ENCODE measurements at places on chromosomes 16 and 17.

DNA sequence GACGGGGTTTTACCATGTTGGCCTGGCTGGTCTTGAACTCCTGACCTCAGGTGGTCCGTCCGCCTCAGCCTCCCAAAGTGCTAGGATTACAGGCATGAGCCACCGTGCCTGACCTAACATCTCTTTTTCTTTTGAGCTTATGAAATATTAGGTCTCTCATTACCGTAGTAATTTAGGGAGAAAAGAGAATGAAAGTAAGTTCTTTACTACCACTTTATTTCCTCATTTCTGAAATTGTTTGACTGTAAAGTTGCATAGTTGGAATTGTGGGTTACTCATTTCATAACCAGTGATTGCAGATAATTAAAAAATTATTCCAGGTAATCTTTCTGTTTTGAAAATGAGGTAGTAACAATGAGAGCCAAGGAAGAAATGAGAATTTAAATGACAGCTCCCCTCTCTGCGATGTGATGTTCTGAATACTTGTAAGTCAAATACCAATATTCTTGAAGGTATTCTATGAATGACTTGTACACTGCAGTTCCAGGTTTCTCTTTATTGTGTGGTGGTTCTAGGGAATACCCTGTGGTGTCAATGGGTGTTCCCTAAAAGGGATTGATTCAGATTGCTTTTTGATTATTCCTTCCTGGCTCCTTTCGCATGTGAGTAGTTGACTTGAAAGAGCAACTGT lies 28.3 kb downstream of the MAP2K4 start:
- H3K36me3 ChIP-seq: no peaks in the 10 kb centered on the region
- H3K4me1 ChIP-seq: peaks cover 76% of the 10 kb centered on the region
- no peak for DNase-seq
- peak overlapping the region; percentile 11 for H3K27ac ChIP-seq
- H3K4me3 ChIP-seq: no peak overlapping the region
- H3K27me3 ChIP-seq: no peaks in the 10 kb centered on the region

DNA sequence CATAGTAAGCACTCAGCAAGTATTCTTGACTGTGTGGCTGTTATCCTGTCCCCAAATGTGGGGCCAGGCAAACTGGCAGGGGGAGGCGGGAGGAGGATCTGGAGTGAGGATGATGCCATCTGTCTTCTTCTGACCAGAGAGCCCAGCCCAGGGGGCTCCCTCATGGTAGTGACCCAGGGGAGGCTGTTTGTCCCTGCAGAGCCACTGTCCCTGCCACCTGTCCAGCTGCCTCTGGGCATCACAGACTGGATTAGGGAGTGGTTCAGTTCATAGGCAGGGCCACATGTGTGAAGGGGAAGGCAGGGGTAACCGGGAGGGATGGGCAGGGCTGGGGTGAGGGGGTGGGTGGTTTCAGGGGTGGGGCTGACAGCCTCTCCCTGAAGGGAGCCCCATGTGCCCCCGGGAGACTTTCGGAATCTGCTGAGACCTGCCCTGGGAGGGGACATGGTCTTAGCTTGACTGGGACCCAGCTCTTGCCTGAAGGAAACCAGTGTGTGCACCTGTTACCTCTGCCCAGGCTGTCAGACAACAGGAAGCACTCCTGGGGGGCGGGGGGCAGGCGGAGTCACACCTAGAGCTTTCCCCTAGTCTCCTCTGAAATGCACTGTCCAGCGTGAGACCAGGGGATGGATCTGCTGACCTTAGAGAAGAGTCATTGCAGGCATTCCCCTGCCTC lies 15.2 kb downstream of the ARHGAP23 start:
- peaks cover 5% of the 10 kb centered on the region for H3K4me1 ChIP-seq
- H3K27ac ChIP-seq: no peak overlapping the region
- no peak overlapping the region for H3K4me3 ChIP-seq
- no peaks in the 10 kb centered on the region for H3K36me3 ChIP-seq

DNA sequence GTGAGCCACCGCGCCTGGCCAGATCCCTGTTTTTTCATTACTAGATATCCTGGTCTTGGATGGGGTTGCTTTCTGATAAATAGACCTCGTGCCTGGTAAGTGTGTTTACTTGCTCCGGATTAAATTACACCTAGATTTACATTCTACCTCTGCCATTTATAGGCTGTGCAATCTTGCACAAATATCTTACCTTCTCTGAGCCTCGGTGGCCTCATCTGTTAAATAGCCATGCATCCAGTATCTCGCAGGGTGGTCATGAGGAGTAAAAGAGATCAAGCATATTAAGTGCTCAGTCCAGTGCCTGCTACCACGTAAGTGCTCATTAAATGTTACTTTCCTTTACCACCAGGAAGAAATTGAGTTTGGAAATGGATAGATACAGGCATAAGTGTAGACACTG lies 98.4 kb downstream of the BMERB1 start:
- no peaks in the 10 kb centered on the region for H3K27me3 ChIP-seq
- peaks cover 6% of the 10 kb centered on the region for H3K36me3 ChIP-seq
- H3K4me1 ChIP-seq: peaks cover 6% of the 10 kb centered on the region
- H3K4me3 ChIP-seq: no peak overlapping the region
- no peak overlapping the region for H3K27ac ChIP-seq

DNA sequence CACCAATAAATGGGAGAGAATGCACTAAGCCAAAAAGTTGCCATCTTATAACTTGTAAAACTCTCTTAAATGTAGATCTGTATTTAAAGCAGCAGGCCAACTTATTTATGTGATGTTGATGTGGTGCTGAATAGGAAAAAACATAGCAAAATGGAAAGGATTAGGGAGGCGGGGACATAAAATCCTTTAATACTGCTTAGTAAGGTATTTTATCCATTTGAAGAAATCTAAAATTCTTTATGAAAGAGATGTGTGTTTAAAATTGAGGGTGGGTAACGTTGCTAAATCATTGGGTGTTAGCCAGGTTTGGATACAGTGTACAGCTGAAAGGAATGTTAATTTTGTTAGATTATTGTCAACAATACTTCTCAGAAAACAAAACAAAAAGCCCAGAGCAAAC lies 14.3 kb downstream of the SNTB2 start:
- H3K27me3 ChIP-seq: no peaks in the 10 kb centered on the region
- H3K36me3 ChIP-seq: no peaks in the 10 kb centered on the region
- no peak overlapping the region for H3K27ac ChIP-seq
- no peak overlapping the region for H3K4me3 ChIP-seq
- H3K4me1 ChIP-seq: peaks cover 4% of the 10 kb centered on the region

- peak overlapping the region; percentile 94 for H3K4me3 ChIP-seq
- peak overlapping the region; percentile 99 for H3K27ac ChIP-seq
- DNase-seq: no peak
- H3K4me1 ChIP-seq: peaks cover 54% of the 10 kb centered on the region
- no peaks in the 10 kb centered on the region for H3K27me3 ChIP-seq
- peaks cover 51% of the 10 kb centered on the region for H3K36me3 ChIP-seq
Observed at GRCh38 chr17:76270127-76270592, 5.0 kb downstream of the UBALD2 start.

DNA sequence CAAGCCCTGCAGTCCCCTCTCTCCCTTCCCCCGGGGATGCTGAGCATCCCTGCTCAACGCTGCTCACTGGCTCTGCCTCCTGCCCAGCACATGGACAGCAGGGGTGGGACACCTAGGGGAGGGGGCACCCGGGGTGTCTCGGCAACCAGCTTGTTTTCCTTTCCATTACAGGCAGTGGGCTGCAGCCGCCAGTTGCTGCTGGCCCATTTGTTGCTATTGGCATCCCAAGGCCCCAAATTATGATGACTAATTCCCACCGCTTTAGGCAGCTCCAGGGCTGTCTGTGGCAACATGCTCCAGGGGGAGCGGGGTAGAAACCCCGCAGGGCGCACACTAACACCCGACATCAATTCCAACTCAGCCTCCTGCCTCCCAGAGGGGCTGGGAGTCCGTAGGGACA lies 4.9 kb downstream of the SDK2 start:
- H3K36me3 ChIP-seq: no peaks in the 10 kb centered on the region
- H3K4me3 ChIP-seq: no peak overlapping the region
- no peaks in the 10 kb centered on the region for H3K27me3 ChIP-seq
- no peak overlapping the region for H3K27ac ChIP-seq

DNA sequence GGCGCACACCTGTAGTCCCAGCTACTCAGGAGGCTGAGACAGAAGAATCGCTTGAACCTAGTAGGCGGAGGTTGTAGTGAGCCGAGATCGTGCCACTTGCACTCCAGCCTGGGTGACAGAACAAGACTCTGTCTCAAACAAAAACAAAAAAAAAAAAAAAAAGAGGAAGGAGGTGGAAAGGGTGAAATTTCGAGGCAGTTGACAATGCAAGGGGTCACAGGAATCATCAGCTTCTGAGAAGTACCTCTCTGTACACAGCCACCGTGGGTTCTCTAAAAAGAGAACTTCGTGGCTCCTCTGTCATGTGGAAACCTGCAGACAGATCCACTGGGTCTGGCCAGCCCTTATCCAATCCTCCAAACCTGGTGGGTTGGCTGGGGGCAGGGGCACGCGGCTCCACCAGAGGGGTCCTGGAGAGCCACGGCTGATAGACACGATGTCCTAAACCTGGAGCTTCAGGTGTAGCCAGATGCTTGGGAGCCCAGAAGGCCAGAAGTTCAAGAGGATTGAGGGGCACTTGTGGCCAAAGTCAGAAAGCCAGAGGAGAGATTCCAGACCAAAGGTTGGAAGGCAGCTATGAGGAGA lies 540 bp upstream of the CD300LF start:
- H3K27me3 ChIP-seq: peaks cover 5% of the 10 kb centered on the region
- peak overlapping the region; percentile 82 for H3K27ac ChIP-seq
- H3K36me3 ChIP-seq: no peaks in the 10 kb centered on the region
